MM.1S (cell line): ENCODE measurements at places on chromosomes 7 and 10.

DNA sequence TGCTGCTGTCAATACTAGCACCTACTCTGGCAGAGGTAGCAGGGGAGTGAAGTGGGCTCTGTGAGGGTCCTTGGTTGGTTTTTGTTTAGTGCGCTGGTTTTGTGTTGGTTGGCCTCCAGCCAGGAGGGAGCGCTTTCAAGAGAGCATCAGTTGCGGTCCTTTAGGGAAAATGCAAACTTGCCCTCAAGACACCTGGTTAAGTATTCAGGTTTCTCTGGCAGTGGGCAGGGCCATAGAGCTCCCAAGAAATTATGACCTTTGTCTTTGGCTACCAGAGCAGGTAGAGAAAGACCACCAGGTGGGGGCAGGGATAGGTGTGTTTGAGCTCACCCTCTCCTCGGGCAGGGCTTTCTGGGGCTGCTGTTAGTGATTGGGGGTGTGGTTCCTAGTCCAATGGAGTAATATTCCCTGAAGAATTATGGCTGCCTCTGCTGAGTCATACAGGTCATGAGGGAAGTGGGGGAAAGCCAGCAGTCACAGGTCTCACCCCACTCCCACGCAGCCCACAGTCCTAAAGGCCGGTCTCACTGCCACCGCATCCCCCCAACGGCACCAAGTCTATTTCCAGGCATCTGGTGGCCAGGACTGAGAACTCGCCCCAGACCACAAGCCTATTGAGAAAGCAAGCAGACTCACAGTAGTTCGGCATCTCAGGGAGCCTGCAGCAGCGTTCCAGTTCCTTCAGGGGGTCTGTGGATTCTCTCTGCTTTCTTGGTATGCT lies 280.5 kb downstream of the SFMBT2 start:
- DNase-seq: no peak

DNA sequence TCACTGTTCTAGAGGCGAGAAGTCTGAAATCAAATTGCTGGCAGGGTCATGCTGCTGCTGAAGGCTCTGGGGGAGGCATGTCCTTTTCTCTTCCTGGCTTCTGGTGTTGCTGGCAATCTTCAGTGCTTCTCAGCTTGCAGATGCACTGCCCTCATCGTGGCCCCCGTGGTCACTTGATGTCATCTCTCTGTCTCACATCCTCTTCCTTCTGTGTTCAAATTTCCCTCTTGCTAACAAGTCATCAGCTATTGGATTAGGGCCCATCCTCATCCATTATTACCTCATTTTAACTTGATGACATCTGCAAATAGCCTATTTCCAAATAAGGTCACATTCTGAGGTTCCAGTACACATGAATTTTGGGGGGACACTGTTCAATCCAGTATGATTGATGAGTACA lies 36.6 kb upstream of the SRGN start:
- no peak for DNase-seq

- no peak for DNase-seq
Measured at GRCh38 chr7:3027005-3027845, 16.4 kb downstream of the CARD11 start.

DNA sequence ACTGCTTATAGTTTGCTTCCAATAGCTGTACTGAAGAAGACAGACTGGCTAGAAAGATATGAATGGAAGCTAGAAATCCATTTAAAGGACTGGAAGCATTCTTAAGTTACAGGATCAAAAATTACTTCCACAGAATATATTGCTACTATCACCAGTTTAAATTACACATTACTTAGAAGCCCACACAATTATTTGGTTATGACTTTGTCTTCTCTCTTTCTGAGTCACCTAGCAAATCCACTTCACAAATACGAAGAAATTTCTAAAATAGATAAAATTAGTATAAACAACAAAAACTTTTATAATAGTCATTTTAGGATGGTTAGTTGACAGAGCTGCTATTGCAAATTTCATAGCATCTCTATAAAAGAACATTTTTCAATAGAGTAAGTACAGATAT lies 108.1 kb downstream of the SNX13 start:
- no peak for DNase-seq

GRCh38 chr7:157274991-157275427 lies 61.8 kb upstream of the DNAJB6 start:
- DNase-seq: no peak

DNA sequence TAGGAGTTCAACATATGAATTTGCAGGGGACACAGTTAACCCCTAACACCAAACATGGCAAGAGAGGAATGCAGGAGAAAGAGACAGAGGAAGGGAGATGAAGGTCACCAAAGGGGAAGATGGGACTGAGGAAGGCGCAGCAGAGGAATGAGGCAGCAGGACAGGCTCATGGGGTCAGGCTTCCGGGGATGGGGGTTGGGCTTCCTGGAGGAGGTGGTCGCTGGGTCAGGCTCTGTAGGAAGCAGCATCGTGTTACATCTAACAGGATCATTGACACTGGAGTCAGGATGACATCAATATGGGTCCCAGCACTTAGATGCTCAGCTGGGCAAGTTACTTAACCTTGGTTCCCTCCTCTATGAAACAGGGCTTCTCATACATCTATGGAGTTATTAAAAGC lies 113.2 kb downstream of the NPTX2 start:
- DNase-seq: no peak

DNA sequence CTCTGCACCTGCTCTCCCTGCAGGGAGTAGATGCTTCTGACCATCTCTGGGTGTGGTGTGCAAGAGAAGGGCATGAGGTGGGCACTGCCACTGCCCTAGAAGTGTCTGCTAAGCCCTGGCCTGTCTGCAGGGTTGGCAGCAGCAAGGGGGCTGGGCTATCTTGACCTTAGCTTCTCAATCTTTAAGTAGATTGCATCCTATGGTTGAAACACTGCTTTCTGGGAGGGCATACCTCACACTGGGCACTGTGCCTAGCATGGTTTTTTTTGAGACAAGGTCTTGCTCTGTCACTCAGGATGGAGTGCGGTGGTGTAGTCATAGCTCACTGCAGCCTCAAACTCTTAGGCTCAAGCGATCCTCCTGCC lies 54.9 kb downstream of the CLIP2 start:
- DNase-seq: no peak

GRCh38 chr7:44852590-44852989 lies 4.7 kb upstream of the H2AZ2 start:
- DNase-seq: no peak

- DNase-seq: no peak
Measured at GRCh38 chr7:100623951-100624824, 11.8 kb downstream of the MOSPD3 start.
